ENCODE measurements at places on chromosomes 12 and 14. TPM values are rescaled to one million over a fixed set of nuclear protein-coding genes. Genes with fewer than 3 reads are reported as not detected.

DNA sequence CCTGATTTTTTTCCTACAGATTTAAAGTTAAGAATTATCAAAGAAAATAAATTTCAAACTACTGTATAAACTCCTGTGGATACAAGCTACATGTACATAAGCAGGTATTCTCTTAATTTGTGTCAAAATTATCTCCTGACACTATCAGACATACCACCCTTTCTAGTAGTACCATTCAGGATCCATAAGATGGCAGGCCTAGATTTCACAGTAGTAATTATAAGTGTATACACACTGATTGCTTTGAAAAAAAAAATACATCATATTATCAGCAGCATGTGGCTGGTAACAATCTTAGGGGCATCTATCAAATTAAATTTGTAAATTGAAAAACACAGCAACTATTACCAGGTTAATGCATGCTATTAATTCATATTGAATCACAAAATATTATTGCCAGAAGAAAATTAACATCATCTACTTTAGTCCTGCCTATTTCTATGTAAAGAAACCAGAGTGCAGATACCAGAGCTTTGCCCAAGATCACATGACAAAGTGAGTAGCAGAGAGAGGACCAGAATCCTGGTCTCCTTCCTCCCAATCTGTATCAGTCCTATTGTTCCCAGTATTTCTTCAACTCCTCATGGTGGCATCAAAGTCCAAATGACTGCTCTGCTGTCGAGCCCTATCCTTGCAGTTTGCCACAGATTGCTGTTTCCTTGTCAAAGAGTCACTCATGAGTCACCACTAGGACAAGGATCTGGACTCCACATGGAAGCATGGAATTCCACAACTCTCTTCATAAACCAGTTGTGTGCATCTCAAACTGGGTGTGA lies 27.7 kb upstream of the CALM1 start:
- peak; percentile 38 for DNase-seq

- DNase-seq: no peak
These were observed 35.2 kb downstream of the UBE3B start for GRCh38 chr12:109512608-109513007.

Gene EMC9
- 18.8 TPM for total RNA-seq

DNA sequence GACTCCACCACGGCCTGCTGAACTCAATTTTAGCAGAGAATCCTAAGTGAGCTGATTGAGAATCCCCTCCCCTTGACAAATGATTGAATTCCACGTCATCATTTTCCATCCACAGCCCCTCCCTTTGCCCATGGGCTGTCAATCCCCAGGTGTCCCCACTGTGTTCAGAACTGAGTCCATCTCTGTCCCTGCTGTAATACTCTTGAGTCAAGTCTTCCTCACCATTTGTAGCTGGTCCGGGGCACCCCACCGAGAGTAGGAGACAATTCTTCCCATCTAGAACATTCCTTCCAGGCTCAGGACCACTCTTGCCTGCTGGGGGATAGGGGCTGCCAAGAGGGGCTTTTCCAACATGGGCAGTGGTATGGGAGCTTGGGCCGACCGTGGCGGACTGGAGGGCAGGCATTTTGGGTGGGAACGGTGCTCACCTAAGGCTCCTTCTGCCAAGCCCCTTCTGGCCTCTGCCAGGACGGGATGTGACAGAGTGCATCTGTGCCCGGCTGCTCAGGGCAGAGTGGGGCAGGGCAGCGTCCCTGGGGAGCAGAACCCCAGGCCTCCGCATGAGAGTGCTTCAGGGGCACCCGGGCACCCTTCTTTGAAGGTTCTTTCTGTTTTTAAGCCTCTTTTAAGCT lies 218.1 kb upstream of the RTL1 start:
- DNase-seq: no peak

GRCh38 chr12:121511916-121512315 lies 68.9 kb downstream of the KDM2B start:
- DNase-seq: no peak

DNA sequence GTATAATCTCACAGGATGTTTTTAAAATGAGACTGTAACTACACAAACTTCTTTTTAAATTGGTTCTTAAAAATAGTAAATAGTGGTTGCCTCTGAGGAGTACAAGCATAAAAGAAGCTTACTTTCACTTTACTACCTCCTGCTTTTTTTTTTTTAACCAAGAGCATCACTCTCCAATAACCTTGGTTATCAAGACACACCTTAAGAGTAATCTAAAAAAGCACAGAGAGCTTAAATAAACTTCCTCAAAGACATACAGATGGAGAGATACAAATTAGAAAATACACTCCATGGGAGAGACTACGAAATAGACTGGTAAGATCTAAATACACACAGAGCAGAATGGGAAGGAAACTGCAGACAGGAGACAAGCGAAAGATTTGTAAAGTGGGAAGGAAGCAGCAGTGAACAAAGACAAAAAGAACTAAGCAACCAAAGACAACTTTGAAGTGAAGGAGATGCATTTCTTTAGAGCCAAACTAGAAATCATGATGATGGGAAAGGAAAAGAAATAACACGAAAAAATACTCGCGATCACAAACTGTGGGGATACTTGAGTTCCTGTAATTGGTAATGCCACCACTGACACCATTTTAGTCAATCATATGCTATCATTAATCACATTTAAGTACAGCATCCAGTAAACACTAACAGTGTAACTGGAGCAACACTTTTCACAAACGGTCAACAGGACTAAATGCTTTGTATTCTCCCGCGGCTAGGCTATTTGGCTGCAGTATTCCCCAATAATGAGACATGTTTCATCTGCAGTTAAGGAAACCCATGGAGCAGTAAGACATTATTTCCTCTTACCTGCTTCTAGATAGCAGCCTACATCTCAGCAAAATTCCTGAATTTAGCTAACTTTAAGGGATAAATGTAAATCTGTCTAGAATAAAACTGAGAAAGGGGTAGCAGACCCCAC lies 8.2 kb downstream of the SINHCAF start:
- DNase-seq: no peak

- no peak for DNase-seq
These were observed 57.4 kb downstream of the FAM222A start for GRCh38 chr12:109770861-109771670.

Gene P2RX7
- 0.21 TPM for total RNA-seq

DNA sequence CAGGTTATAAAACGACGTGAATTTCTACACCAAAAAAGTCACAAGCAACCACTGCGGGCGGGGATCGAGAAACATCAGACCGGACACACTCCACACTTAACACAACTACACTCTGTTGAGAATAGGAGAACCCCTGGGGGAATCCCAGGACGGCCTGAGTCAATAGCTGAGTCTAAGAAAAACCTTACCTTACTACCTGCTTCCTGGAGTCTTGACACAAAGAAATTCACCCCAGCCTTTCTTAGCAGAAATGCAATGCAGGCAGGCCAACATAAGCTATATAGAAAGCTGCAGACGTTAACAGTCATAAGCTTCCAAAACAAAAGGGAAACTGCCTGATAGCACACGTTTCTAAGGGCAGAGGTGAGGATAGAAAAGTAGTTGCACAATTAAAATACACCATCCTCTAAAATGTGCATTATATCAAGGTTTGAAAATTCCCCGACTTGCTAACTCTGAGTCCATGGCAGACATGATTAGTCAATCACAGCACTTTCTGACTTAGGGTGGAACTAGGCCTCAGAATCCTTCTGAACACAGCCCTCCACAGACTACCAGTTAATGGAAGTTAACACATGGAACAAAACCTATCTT lies 68.0 kb downstream of the CCDC88C start:
- no peak for DNase-seq

Gene LTBR
- 135 TPM for total RNA-seq

Gene PMEL
- 0.53 TPM for total RNA-seq

- no peak for DNase-seq
These were observed 21.6 kb upstream of the CHFR start for GRCh38 chr12:132909030-132909368.

DNA sequence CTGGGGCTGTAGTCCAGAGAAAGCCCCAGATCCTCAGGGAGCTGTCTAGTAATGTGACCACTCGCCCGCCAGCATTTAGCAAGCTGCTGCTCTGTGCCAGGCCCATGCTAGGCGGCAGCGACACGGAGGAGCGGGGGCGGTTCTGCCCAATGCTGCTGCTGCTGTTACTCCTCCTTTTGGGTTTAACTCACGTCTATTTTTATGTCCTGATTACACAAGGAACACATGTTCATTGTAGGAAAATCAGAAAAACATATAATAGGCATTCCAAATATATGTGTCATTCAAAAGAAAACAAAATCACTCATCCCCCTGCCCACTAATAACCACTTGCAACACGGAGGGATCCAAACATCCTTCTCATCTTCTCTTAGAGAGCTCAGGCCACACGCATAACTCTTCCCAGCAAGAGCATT lies 30.4 kb downstream of the CCDC92 start:
- peak; percentile 87 for DNase-seq

DNA sequence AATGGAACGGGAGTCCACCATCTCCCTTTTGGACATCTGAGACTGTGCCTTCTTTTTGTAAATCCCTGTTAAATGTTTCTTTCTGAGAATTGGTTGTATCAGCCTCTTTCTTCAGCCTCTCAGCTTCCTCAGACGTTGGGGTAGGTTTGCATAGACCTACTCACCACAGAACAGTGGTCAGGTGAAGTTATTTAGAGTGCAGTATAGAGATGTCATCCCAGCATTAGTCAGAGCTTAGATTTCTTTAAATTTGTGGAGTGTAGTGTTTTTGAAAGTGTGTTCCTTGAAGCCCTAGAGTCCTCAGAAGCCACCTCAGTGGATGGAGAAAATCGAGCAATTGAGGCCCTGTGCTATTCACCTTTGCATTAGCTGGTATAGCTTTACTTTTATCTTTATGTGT lies 8.9 kb upstream of the EEA1 start:
- no peak for DNase-seq

DNA sequence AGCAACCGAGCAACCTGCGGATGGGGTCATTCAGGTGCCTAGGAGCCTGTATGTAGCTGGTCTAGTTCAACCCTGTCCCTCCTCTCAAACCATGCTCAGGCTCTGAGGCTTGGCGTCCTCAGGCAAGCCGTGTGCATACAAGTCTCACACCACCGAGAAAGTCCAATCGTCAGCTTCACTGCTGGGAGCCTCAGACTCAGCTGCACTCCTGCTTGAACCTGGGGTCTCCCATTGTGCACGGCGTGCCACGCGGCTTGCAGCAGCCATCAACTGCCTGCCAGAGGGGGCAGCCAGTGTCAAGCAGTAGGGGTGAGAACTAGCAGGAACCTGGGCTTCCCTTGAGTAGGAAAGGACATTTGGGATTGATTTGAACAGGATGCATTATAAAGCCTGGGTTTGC lies 1064.6 kb downstream of the BCL11B start:
- DNase-seq: no peak

DNA sequence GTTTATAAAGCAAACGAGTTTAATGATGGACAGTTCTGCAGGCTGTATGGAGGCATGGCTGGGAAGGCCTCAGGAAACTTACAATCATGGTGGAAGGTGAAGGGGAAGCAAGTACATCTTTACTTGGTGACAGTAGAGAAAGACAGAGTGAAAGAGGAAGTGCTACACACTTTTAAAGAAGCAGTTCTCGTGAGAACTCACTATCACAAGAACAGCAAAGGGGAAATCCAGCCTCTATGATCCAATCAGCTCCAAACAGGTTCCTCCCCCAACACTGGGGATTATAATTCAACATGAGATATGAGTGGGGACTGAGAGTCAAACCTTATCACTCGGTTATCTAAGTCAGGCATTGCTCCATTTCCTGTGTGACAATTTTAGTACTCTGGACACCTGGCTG lies 189.9 kb upstream of the CNTN1 start:
- DNase-seq: no peak

DNA sequence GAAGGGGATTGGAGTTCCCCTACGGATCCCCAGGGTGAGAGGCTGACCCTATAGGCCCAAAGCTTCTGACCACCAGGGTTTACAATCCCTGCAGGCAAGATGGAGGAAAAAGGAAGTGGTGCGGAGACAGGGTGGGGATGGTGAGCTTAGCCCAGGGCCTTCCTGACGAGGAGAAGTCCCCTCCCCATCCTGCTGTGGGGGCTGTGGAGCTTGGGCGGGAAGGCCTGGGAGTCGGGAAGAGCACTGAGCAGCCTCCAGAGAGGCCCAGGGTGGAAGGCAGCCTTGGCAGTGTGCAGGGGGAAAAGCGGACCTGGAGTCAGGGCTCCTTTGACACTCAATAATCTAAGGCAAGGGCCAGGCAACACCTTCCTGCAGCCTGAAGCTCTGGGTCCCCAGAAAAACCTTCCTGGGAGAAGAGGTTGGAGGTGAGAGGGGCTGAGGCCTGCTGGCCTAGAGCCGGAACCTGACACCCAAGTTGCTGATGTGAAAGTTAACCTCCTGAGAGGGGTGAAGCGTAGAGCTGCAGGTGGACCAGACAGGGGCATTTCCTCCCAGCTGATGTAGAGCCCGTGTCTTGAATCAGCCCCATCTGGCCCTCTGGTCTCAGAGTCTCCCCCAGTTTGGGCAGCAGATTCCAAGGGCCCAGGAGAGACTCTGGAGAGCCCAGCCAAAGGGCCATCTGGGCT lies 6.0 kb downstream of the HDAC7 start:
- no peak for DNase-seq

Gene NGB
- not detected for total RNA-seq

DNA sequence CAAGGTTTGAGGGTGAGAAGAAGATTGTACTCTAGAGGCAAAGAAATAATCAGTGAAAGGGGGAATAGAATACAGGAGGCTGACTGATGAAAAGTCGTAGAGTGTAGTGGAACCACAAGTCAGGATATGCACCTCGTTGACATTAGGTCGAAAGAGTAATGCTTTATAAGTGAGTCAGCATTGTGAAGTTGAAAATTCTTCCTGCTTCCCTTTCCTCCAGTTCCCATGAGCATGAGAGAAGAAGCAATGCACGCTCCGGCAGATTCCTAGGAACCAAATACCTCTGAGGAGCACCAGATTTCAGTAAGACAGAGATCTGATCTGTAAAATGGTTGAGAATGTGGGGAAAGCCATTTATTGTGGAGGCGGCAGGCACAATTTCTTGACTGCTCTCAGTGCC lies 16.5 kb downstream of the CCER1 start:
- peak; percentile 20 for DNase-seq

DNA sequence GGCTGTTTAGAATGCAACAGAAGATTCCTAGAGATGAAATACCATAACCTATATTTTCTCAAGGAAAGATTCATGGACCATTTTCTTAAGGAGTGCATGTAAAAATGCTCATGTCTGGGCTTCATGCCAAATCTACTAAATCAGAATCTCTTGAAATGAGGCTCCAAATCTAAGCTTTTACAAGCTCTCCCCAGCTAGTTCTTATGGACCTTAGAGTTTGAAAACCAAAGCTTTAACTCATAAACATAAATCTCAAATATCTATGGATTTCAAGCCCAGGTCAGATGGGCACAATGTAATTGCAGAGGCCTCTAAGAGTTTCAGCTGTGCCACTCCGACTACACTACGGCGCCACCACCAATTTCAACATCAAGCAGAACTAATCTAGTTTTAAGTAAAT lies 117.3 kb upstream of the CAND1 start:
- DNase-seq: no peak

Gene PARP11
- 5.5 TPM for total RNA-seq

Gene SAV1
- total RNA-seq: 30.5 TPM

Gene OR4K1
- total RNA-seq: not detected

- DNase-seq: no peak
These were observed 1.6 kb upstream of the MLXIP start for GRCh38 chr12:122076743-122077495.

Gene MYL2
- 24.6 TPM for total RNA-seq

GRCh38 chr12:119634743-119635142 lies 33.2 kb upstream of the PRKAB1 start:
- DNase-seq: no peak

- no peak for DNase-seq
These were observed 38.6 kb downstream of the NOC4L start for GRCh38 chr12:132182711-132183365.

Gene PPP4R4
- 0.75 TPM for total RNA-seq

All from myocyte (in vitro differentiated cells).